ENCODE measurements at places on chromosomes 1 and 21. TPM values are rescaled to one million over a fixed set of nuclear protein-coding genes. Genes with fewer than 3 reads are reported as not detected.

Gene FCRL4
- polyA plus RNA-seq = not detected

Gene CLCA4
- polyA plus RNA-seq = not detected

Gene SV2A
- 95.3 TPM for polyA plus RNA-seq

Gene MTF1
- 3.8 TPM for polyA plus RNA-seq

Gene PLA2G2F
- polyA plus RNA-seq = not detected

Gene FBLIM1
- polyA plus RNA-seq = 25.4 TPM

Gene C2CD4D
- not detected for polyA plus RNA-seq

Gene CFAP74
- 0.22 TPM for polyA plus RNA-seq

Gene PRAMEF1
- polyA plus RNA-seq = not detected

Gene CLDN8
- not detected for polyA plus RNA-seq

Gene ETV3L
- polyA plus RNA-seq = not detected

Gene NPHS2
- polyA plus RNA-seq = not detected

Gene NPPA
- polyA plus RNA-seq = not detected

Gene OLIG2
- 0.84 TPM for polyA plus RNA-seq

Gene NECTIN4
- polyA plus RNA-seq = not detected

Gene DNTTIP2
- 25.8 TPM for polyA plus RNA-seq

Gene TSPEAR
- polyA plus RNA-seq = not detected

Gene TBX19
- polyA plus RNA-seq = not detected

Gene FCGR3A
- polyA plus RNA-seq = not detected

Gene ARHGEF2
- polyA plus RNA-seq = 45.1 TPM

Gene SPATA45
- polyA plus RNA-seq = not detected

Gene GCSAML
- not detected for polyA plus RNA-seq

Gene BACE2
- polyA plus RNA-seq = 0.08 TPM

Gene CFH
- not detected for polyA plus RNA-seq

Gene WDR77
- polyA plus RNA-seq = 53.8 TPM

Gene PRCC
- 23.3 TPM for polyA plus RNA-seq

Gene SLC66A1
- polyA plus RNA-seq = 48.3 TPM

Gene DPH5
- polyA plus RNA-seq = 46.0 TPM

Gene SERPINC1
- not detected for polyA plus RNA-seq

Gene GPR89A
- polyA plus RNA-seq = 38.4 TPM

Gene LCE2A
- polyA plus RNA-seq = not detected

Gene TSACC
- not detected for polyA plus RNA-seq

Gene NR5A2
- polyA plus RNA-seq = not detected

Gene LDLRAD2
- polyA plus RNA-seq = not detected

Gene DNAJB4
- 39.4 TPM for polyA plus RNA-seq

Gene FAM43B
- 0.52 TPM for polyA plus RNA-seq

Gene RNF186
- polyA plus RNA-seq = not detected

Gene DNALI1
- 33.5 TPM for polyA plus RNA-seq

Gene TENT5C
- polyA plus RNA-seq = 0.42 TPM

Gene PLPPR5
- polyA plus RNA-seq = 21.9 TPM

Data from neural cell (in vitro differentiated cells).